ENCODE measurements at places on chromosomes 12 and 14. TPM values are rescaled to one million over a fixed set of nuclear protein-coding genes. Genes with fewer than 3 reads are reported as not detected.
A peak's percentile ranks its signal among the peaks of the same experiment; 100 is the strongest.

DNA sequence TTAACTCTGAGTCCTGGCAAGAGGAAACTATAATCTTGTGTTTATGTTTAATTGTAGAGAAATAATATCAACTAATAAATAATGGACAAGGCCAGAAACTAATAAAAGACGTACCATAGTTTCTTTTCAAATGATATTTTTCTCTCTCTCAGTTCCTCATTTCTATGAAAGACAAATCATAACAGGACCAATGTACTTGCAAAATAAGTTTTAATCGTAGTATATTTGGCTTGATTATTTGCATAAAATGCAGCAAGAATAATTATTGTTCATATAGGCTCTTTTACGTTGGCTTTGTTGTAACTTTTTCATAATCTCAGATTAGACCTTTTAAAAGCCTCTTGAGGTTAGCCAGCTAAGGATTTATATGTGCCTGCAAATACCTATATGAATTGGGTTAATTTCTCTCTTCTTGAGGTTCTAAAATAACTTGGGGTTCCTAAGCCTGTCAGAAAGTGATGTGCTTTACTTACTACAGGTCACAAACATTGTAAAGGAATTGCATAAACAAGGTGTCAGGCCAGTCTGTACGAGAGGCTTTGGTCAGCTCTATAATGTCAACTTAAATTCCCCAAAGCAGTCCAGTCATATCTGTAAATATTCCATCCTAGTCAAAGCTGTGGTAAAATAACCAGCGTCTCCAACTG, 152.8 kb upstream of the PTPRQ start:
- no peak for DNase-seq

- no peak for DNase-seq
Observed at GRCh38 chr12:71873821-71874220, 34.3 kb downstream of the TBC1D15 start.

- DNase-seq, result no peak
Observed at GRCh38 chr14:78316786-78317185, 146.6 kb downstream of the NRXN3 start.

DNA sequence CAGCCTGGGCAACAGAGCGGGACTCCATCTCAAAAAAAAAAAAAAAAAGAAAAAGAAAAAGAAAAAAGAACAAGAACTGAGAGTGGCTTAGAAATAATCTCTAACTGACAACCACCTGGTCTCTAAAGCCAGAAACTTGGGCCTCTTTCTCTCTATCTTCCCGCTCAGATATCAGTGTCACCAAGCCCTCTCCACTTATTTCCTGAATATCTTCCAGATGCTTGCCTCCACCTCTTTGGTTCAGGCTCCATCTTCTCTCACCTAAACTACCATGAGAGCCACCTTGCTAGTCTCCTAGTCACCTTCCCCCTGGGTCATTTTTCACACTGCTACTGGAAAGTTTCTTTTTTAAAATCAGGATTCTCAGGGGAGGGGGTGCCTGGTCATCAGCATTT, 1.8 kb upstream of the TM9SF1 start:
- DNase-seq, result no peak

GRCh38 chr12:20451761-20452160, 83.4 kb downstream of the PDE3A start:
- no peak for DNase-seq

GRCh38 chr14:21711360-21711961, 37.8 kb upstream of the OR4E1 start:
- peak; percentile 72 for DNase-seq

DNA sequence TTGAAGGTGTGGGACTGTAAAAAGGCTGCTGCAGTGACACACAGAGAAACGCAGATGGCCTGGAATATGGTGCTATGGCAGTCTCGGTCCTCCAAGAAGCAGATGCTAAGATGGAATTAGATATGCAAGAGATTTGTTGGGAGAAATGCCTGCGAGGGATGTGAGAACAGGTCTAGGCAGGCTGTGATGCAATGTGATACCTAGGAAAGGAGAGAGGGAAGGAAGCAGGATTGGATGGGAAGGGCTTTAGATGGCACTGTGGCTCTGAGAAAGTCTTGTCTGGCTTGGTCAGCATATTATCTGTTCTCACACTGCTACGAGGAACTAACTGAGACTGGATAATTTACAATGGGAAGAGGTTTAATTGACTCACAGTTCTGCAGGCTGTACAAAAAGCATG, 374.4 kb downstream of the BCAT1 start:
- DNase-seq, result no peak

GRCh38 chr12:1618489-1618888, 10.5 kb upstream of the WNT5B start:
- DNase-seq, result no peak

DNA sequence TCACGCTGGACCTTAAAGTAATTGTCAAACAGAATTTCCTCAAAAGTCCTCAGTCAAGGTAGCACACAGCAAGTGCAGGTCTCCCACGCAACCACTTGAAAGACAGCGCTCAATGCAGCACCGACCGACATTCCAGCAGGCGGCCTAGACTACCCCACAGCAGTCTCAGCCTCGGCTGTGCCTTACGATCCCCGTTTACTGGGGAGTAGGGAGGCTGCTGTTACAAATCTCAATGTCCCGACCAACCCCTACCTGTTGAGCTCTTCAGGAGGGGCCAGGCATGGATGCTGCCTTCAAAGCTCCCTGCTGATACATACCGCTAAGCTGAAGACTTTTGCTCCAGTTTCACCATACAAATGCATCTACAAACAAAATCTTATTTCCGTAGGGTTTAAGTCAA, 21.8 kb downstream of the VPS37B start:
- DNase-seq, result peak; percentile 77

DNA sequence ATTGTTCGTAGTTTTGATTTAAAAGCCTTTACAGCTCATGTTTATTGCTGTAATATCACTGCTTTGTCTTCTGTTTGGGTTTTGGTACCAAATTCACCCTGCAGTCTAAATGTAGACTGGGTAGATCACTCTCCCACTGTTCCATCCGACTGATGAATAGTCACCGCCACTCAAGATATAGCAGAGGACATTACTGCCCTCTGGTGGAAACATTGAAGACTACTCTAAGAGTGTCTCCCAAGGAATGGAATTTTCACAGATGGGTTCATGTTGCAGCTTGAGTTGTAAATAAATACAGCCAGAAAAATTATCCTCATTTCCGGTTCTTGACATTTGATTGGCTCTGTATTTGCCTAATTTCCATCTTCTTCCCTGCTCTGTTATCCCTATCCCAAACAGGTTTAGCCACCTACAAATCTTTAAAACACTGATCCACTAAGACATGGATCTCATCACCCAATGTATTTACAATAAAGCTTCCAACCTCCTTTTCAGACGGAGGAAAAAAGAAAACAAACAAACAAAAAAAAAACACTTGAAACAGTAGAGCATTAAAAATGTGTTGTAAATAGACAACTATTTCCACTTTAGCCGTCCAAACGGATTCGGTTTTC, 198.3 kb upstream of the CPNE8 start:
- DNase-seq, result peak; percentile 75

- DNase-seq, result no peak
Observed at GRCh38 chr12:59119676-59120075, 199.4 kb upstream of the LRIG3 start.

DNA sequence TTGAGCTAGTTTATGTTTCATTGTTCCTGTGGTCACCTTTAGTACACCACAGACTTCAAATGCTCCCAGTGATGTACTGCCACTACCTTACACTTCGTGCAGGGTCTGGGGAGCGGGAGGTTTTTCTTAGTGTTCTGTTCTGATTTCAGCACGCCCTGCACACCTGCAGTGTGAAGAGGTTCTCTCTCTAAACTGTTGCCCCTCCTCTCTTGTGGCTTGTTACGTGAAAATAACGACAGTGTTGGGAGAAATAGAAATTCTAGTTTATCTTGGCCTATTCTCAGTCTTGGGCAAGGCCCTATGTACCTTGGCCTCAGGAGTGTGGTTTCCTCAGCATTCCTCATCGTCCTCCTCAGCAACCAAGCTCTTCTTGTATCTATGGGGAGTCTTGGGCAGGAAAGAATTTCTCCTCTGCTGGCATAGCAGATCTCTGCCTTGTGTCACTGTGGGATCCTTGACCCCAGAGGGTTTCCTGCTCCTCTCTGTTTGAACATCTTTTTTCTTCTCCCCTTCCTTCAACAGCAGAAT, 48.6 kb downstream of the EIF2S3B start:
- no peak for DNase-seq

- DNase-seq, result no peak
Observed at GRCh38 chr14:105273062-105273461, 24.7 kb downstream of the BTBD6 start.

DNA sequence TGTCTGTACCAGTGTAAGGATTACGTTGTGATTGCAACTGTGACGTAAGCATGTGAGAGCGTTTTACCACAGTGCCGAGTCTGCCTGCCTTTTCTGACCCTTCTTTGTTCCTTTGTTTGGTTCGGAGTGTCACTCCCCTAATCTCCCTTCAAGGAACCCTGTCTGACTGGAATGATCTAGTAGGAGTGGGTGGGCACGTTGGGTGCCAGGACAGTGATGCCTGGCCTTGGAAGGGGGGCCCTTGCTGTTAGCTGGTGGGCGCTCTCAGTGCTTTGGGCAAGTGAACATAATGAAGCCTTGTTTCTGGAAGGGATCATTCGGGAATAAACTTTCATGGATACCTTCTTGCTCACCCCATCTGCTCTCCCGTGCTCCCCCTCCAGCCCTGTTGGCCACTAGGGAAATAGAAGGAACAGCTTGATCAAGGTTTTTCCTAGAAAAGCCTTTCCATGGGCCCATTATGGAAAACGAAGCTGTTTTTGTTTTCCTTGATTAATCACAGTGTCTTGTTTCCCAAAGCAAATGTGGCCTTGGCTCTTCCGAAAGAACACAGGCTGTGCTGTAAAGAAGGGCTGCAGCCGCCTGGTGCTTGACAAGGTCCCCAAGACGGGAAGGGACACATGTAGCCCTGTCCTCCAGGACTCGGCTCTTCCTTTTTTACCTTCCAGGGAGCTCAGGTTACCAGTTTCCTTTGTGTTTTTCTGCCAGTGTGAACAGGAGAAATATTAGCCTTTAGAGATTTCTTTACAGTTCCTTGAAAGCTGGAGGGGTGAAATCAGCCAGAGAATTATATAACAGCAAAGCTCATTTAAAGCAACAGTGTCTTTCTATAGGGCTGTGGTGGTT, 215.5 kb downstream of the CRADD start:
- DNase-seq, result peak; percentile 47

DNA sequence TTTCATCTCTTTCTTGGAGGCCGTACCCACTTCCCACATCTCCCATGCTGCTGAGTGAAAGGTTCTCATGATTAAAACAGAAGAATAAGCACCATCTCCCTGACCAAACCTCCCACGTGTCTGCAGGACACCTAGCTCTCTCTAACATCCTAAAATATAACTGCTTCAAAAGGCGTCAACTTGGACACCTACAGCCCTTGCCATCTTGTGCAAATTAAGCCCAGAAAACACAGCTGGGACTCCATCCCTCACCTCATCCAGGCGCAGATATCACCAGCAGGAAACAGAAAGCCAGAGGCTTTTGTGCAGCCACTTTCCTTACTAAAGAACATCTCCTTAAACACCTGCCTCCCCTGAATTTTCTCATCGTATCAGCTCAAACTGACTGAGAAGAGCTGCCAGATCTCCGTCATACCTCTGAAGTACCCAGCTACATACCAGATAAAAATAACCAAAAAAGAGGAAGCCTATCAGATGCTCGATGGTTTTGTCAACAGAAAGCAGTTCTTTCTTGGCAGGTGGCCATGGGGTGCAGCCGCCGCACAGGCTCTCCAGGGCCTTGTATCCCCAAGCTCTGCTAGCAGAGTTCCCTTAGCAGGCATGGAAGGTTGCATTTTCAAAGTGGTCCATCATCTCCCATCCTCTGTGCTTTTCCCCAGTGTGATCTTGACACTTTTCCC, 28.8 kb downstream of the MAP3K9 start:
- no peak for DNase-seq

DNA sequence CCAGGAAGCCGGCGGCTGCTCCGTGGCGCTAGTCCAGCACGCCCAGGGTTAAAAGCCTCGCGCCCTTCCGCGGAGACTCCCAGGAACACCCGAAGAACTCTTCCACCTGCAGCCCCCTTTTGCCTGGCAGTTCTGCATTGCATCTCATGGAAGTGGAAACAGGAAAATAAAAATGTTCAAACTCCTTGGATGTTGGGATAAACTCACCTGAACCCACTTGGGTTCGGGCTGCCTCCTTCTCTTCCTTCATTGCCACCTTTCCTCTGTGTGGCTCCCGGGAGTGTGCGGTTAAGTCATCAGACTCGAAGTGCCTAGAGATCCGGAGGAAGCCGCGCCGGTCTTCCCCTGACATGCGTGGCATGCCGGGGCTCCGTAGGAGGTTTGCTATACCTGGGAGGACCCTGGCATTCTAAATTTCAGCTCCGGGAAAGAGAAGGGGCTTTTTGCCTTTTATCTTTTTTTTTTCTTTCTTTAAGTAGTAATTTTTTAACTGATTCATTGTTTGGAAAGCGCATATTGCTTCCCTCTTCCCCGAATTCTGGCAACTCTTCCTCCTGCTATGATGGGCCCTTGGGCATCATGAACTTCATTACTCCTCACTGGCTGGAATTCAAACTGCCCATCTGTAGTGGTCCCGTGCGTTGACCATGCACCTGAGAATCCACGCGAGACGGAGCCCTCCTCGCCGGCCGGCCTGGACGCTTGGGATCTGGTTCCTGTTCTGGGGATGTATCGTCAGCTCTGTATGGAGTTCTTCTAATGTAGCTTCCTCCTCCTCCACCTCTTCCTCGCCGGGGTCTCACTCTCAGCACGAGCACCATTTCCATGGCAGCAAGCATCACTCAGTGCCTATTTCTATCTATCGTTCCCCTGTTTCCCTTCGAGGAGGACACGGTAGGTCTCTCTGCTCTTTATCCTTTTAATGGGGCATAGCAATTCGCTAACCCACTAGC, 931.4 kb downstream of the DIO2 start:
- DNase-seq, result no peak

DNA sequence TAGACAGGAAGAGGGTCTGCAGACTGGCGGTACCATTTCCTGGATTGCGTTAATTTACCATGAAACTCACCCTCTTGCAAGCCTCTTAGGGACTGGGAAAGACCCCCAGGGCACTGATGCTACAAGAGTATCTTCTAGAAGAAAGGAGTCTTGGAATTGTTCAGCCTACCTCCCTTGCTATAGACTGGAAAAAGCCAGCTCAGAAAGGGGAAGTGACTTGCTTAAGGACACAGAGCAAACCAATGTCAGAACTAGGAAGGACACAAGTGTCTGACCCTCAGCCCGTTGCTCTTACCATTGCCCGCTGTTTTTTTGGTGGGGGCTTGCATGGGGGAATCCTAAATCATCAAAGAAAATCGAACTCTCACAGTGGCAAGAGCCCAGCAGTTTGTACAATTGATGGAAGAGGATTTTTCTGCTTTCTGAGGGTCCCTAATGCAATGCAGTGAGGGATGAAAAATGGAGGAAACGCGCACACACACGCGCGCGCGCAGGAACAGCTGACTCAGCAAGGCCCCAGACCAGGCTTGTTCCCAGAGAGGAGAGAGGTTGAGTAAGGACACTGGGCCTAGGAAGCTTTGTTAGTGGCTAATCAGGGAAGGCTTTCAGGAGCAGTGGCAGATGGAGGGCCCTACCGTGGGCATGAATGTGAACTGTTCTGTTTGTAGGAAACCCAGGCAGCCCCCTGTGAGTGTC, 50.9 kb downstream of the RIN3 start:
- no peak for DNase-seq

- peak; percentile 82 for DNase-seq
Observed at GRCh38 chr12:104680070-104680469, 223.3 kb downstream of the CHST11 start.

The KRT72 gene
- total RNA-seq, result not detected

The GSKIP gene
- 19.3 TPM for total RNA-seq

The CCNB1IP1 gene
- 61.8 TPM for total RNA-seq

The RND1 gene
- 5.7 TPM for total RNA-seq

The B4GALNT1 gene
- 5.7 TPM for total RNA-seq

The PLEKHD1 gene
- 0.12 TPM for total RNA-seq
